Stimulated activated CD8-positive, alpha-beta memory T cell treated with anti-CD3 and anti-CD28 coated beads, Interleukin-2, amount 100 ng/mL, for 1 hour (primary cell): ENCODE measurements at places on chromosomes 16 and 17.

- DNase-seq: no peak
Observed at GRCh38 chr17:34130544-34130943, 124.5 kb upstream of the CCL2 start.

GRCh38 chr17:4592240-4593005, 8.1 kb downstream of the SMTNL2 start:
- no peak for DNase-seq

- DNase-seq: no peak
Observed at GRCh38 chr17:53971361-53971760, 148.6 kb downstream of the KIF2B start.

DNA sequence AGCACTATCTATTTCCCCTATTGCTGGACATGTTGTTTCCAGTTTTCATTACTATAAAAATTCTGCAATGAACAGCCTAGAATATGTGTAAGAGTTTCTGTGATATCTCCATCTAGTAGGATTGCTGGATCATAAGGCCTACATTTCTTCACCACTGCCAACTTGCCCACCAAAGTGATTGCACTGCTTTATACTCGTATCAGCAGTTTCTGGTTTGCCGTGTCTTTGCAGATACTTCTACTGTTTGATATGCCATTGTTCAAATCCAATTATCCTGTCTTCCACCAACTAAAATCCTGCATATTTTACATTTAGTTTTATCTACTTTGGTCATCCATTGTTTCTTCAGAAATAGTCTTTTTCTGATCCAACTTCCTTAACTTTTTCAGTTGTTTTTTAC, 21.1 kb downstream of the CEP95 start:
- DNase-seq: no peak

- DNase-seq: no peak
Observed at GRCh38 chr16:52350031-52350642, 196.8 kb downstream of the TOX3 start.

DNA sequence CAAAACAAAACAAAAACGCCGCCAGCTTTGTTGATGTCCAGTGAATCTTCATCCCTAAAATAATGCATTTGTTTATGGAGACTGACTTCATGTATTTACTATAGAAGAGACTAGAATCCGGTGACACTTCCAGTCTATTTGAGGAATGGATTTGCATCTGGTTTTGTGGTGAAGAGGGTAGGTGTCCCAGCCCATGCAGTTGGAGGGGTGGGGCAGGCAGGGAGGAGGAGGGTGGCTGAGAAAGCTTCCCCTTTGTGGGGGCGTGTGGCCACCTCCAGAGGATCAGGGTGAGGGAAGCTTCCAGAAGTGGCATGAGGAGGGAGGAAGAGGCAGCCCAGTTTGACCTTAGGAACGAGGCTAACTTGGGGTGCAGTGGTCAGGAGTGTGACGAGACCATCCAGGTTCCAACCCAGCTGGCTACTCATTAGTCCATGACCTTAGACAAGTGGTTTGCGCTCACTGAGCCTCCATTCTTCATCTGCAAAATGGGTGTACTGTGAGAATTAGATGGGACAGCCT, 69.5 kb downstream of the CMIP start:
- DNase-seq: no peak
